Stimulated activated CD4-positive, alpha-beta T cell treated with anti-CD3 and anti-CD28 coated beads, Interleukin-1b, Interleukin-23, amount 100 ng/mL, for 1 hour (primary cell): ENCODE measurements at places on chromosomes 5 and 9.

GRCh38 chr9:10534850-10535249, 78.0 kb downstream of the PTPRD start:
- DNase-seq = no peak

- DNase-seq = no peak
These were observed 23.6 kb downstream of the TICAM2 start for GRCh38 chr5:115578657-115579056.

DNA sequence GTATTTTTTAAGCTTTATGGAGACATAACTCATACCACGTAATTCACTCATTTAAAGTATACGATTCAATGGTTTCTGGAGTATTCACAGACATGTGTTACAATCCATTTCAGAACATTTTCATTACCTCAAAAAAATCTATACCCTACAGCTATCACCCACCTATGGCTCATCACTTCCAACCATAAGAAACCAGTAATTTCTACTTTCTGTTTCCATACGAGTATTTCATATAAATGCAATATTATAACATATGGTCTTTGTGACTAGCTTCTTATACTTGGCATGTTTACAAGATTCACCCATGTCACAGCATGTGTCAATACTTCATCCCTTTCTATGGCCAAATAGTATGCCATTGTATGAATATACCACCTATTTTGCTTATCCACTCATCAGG, 18.8 kb downstream of the UBQLN1 start:
- no peak for DNase-seq

- no peak for DNase-seq
These were observed 17.7 kb downstream of the TMC1 start for GRCh38 chr9:72538921-72539702.

DNA sequence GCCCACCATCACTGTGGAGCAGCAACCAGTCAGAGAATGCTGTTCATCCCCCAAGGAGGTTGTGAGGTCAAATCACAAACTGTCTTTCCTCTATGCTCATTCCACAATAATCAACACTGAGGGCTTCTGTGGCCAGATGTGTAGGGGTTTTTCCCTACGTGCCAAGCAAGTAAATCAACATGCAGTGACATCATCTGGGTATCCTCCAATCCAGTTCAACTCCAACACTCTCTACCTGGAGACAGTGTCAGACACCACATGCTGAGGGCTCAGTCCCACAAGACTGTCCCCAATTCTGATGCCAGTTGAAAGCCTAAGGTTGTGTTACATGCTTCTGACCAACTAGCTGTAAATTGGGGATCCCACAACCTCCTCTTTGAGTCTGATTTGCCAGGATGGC, 57.3 kb upstream of the DMRT1 start:
- DNase-seq = no peak

DNA sequence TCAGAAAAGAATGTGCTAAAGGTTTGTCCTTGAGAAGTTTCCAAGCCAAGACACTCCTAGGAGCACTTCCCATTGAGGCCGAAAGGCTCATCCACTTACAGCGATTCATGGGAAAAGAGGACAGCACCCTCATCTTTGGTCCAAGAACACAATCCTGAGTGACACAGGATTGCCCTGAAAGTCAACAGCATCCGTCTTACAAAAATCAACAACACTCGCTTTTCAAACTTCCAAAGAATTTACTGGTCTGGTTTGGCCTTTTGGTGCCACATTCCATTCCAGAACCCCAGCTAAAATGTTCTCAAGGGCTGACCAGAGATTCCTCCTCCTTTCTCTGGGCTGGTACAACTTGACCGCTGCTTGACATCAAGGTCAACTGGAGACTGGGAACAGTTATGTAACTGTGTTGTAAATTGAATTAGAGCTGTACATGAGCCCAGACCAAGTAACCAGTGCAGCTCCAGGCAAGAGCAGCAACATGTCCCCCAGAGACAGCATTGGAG, 415.8 kb upstream of the PIK3R1 start:
- no peak for DNase-seq

- no peak for DNase-seq
These were observed 559.0 kb upstream of the FTMT start for GRCh38 chr5:121292664-121293063.

- DNase-seq = no peak
These were observed 84.4 kb upstream of the SARDH start for GRCh38 chr9:133822430-133823065.

- DNase-seq = no peak
These were observed 29.6 kb downstream of the NOTCH1 start for GRCh38 chr9:136516191-136516654.

- DNase-seq = no peak
These were observed 68.5 kb downstream of the TMC1 start for GRCh38 chr9:72589667-72590521.

GRCh38 chr9:110691002-110691549, 22.5 kb downstream of the MUSK start:
- no peak for DNase-seq
